T-cell (primary cell): ENCODE measurements at places on chromosomes 7 and 10. TPM values are rescaled to one million over a fixed set of nuclear protein-coding genes. Genes with fewer than 3 reads are reported as not detected.

GRCh38 chr10:118383699-118384098 lies 41.6 kb upstream of the FAM204A start:
- DNase-seq, result no peak
- no peak overlapping the region for H3K27ac ChIP-seq
- H3K4me3 ChIP-seq, result no peak overlapping the region
- no peaks in the 10 kb centered on the region for H3K36me3 ChIP-seq
- H3K4me1 ChIP-seq, result no peaks in the 10 kb centered on the region

AKR1C8 gene
- total RNA-seq, result 1.7 TPM

- no peaks in the 10 kb centered on the region for H3K27me3 ChIP-seq
- no peak overlapping the region for H3K4me3 ChIP-seq
- no peak overlapping the region for H3K27ac ChIP-seq
- DNase-seq, result no peak
Measured at GRCh38 chr7:21300692-21301091, 127.2 kb upstream of the SP4 start.

DNA sequence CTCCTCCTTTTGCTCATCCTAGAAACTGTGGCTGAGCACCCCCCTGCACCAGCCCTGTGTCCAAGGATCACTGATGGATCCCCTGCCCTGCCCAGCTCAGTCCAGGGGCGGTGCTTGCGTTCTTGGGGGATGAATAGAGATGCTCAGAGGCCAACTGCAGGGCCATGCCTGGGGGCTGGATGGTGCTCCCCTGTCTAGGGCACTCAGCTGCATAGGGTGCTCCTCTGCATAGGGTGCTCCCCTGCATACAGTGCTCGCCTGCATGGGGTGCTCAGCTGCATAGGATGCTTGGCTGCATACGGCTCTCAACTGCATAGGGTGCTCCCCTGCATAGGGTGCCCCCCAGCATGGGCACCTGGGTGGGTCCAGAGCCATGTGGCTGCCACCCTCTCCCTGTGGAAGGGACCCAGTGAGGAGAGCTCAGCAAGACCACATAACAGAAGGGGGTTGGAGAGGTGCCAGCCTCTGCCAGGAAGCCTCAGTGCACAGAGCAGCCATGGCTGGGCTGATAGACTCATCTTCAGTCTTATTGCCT lies 95.0 kb downstream of the BMS1 start:
- H3K36me3 ChIP-seq, result no peaks in the 10 kb centered on the region
- no peaks in the 10 kb centered on the region for H3K4me1 ChIP-seq
- H3K27me3 ChIP-seq, result peaks cover 44% of the 10 kb centered on the region
- H3K27ac ChIP-seq, result no peak overlapping the region
- no peak overlapping the region for H3K4me3 ChIP-seq

UCN3 gene
- total RNA-seq, result not detected

DNA sequence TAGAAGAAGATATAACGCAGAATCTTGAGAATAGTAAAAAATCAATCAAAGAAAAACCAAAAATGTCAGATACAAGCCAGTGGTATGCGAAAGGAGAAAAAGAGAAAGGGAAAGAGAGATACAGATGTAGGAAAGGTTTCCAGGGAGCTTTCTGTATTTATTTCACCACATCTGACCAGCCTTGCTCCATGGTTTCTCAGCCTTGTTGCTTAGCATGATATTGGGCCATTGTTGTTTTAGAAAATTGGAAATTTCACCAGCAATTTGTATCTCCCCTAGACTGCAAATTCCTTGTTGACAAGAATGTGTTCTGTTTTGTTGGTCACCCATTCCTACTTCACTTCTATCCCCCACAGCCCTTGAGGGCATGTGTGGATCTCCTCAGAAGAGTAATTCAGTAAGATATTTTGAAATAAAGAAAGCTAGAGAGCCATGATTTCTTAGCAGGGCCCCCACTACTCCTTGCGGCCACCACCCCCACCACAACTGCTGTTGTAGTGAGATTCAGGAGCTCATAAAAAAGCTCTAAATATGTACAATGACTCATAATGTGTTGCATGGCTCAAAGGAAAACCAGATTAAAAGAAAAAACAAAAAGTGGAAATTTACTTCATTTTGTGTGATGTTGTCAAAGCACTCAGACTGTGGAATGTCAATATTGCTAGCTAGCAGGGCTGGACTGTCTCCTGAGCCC lies 138.7 kb downstream of the CHRM2 start:
- no peak overlapping the region for H3K27ac ChIP-seq
- no peak overlapping the region for H3K4me3 ChIP-seq
- no peaks in the 10 kb centered on the region for H3K4me1 ChIP-seq
- H3K27me3 ChIP-seq, result no peaks in the 10 kb centered on the region

LRRC4 gene
- 0.77 TPM for total RNA-seq

DNA sequence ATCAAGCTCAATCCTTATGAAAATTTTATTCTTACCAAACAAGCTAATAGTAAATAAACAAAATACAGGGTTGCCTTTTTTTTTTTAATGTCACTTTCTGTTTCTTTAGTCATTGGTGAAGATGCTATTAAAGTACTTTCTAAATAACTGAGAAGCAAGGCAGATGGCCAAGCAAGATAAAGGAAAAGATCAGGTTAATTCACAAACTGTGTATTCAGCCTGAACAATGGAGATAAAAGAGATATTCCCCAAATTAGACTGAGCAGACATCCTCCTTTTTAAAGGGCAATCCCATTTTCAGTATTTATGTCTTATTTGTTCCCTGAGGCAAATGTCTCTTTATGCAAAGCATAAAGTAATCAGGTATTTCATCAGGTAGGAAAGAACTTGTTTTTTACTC lies 23.1 kb upstream of the XRCC2 start:
- H3K27ac ChIP-seq, result no peak overlapping the region
- H3K27me3 ChIP-seq, result no peaks in the 10 kb centered on the region
- H3K4me3 ChIP-seq, result no peak overlapping the region
- DNase-seq, result no peak
- H3K36me3 ChIP-seq, result no peaks in the 10 kb centered on the region

EXOC4 gene
- 60.0 TPM for total RNA-seq

- no peaks in the 10 kb centered on the region for H3K36me3 ChIP-seq
- H3K27me3 ChIP-seq, result no peaks in the 10 kb centered on the region
- peak overlapping the region; percentile 63 for H3K27ac ChIP-seq
- H3K4me1 ChIP-seq, result peaks cover 7% of the 10 kb centered on the region
Measured at GRCh38 chr7:5532536-5533335, 109.1 kb upstream of the TNRC18 start.

DNA sequence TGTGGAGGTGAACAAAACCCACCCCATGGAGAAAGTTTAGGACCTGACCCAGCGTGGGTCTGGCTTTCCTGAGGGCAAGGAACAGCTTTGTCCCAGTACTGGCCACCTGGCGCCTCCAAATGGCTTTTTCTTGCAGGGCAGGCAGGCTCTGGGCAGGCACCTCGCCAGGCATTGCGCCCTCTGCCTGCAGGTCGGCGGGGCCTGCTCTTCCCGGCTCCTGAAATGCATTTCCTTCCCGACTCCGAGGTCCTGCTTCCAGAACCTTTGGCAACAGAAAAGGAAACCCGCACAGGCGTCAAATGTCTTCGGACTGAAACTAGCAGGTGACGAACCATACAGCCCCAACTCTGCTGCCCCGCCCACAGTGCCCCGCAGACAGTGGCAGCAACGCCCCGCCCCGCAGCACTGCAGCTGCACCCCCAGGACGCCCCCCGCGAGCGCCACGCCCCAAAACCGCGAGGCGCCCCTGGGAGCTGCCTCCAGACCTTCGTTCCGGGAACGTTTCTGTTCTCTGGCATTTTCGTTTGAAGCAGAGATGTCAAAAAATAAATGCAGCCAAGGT lies 65.5 kb downstream of the C10orf143 start:
- DNase-seq, result no peak
- no peak overlapping the region for H3K27ac ChIP-seq
- H3K4me3 ChIP-seq, result no peak overlapping the region
- H3K27me3 ChIP-seq, result peaks cover 30% of the 10 kb centered on the region

PLPP4 gene
- total RNA-seq, result not detected

GRCh38 chr7:29848941-29849340 lies 42.6 kb downstream of the WIPF3 start:
- DNase-seq, result no peak
- H3K27ac ChIP-seq, result no peak overlapping the region
- H3K36me3 ChIP-seq, result no peaks in the 10 kb centered on the region
- H3K4me3 ChIP-seq, result no peak overlapping the region
- H3K27me3 ChIP-seq, result peaks cover 7% of the 10 kb centered on the region

- H3K36me3 ChIP-seq, result no peaks in the 10 kb centered on the region
- H3K4me3 ChIP-seq, result no peak overlapping the region
- no peak for DNase-seq
- H3K27ac ChIP-seq, result no peak overlapping the region
- H3K27me3 ChIP-seq, result no peaks in the 10 kb centered on the region
Measured at GRCh38 chr7:157870644-157871290, 534.0 kb downstream of the DNAJB6 start.

DNA sequence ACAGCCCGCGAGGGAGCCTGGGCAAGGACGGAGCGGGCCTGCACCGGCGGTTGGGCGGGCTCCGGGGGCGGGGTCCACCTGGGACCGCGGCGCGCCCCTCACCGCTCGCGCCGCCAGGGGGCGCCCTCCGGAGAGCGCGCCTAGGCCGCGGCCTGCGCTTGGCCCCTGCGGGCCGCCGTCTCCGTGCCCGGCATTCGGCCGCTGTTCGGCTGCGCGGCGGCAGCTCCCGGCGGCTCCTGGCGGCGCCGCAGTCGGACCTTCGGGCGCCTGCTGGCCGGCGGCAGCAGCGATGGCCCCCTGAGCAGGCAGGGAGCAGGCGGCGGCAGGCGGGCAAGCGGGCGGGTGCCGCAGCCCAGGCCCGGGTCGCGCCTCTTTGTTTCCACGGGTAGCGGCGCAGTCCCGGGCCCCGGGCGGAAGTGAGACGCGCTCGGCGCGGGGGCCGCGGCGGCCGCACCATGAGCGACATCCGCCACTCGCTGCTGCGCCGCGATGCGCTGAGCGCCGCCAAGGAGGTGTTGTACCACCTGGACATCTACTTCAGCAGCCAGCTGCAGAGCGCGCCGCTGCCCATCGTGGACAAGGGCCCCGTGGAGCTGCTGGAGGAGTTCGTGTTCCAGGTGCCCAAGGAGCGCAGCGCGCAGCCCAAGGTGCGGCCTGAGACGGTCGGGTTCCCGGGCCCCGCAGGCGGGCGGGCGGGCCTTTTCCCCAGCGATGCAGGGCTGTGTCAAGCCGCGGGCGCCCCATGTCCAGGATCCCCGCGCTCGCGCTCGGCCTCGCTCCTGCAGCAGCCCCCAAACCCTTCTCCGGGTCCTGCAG lies at the start of gene INTS15:
Gene INTS15, plus strand, starts transcription at position 193 of the 816 bp plus-strand sequence. Its CDS starts 263 bp downstream, at position 456.
- peaks cover 41% of the 10 kb centered on the region for H3K36me3 ChIP-seq
- DNase-seq, result peak; percentile 73
- H3K27me3 ChIP-seq, result no peaks in the 10 kb centered on the region
- peak within 1 kb of the TSS; percentile 56 for H3K27ac ChIP-seq
- peaks cover 23% of the 10 kb centered on the region for H3K4me1 ChIP-seq

GRCh38 chr10:19944911-19945663 lies 128.9 kb downstream of the PLXDC2 start:
- no peaks in the 10 kb centered on the region for H3K36me3 ChIP-seq
- H3K27me3 ChIP-seq, result no peaks in the 10 kb centered on the region
- no peak overlapping the region for H3K4me3 ChIP-seq
- DNase-seq, result no peak

- no peaks in the 10 kb centered on the region for H3K27me3 ChIP-seq
- no peaks in the 10 kb centered on the region for H3K36me3 ChIP-seq
- H3K4me1 ChIP-seq, result no peaks in the 10 kb centered on the region
- no peak overlapping the region for H3K27ac ChIP-seq
- no peak for DNase-seq
Measured at GRCh38 chr7:119999738-120000475, 273.1 kb upstream of the KCND2 start.

DNA sequence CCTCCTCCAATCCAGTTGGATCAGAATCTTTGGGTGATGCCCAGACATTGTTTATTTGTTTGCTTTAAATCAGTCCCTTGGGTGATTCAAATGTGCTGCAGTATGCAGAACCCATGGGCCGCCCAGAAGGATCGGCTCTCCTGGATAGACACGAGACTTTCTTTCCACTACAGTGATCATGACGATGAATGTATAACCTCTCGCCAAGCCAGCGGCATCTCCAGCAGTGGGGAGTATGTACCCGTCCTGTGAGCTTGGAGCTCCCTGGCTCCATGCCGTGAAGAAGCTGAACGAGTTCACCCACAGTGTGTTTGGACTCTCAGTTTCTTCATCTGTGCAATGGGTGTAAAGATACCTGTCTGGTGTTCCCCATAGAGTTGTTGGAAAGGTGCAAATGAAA lies 162.3 kb downstream of the CAMK1D start:
- no peak overlapping the region for H3K27ac ChIP-seq
- peaks cover 40% of the 10 kb centered on the region for H3K4me1 ChIP-seq
- H3K27me3 ChIP-seq, result no peaks in the 10 kb centered on the region
- no peak overlapping the region for H3K4me3 ChIP-seq
